Natural killer cell treated with Interleukin-12 subunit alpha and Interleukin-12 subunit beta and Interleukin-15 and Interleukin-18, amount 100 ng/mL, for 72 hours (primary cell): ENCODE measurements at places on chromosomes 11 and 22. TPM values are rescaled to one million over a fixed set of nuclear protein-coding genes. Genes with fewer than 3 reads are reported as not detected.

DNA sequence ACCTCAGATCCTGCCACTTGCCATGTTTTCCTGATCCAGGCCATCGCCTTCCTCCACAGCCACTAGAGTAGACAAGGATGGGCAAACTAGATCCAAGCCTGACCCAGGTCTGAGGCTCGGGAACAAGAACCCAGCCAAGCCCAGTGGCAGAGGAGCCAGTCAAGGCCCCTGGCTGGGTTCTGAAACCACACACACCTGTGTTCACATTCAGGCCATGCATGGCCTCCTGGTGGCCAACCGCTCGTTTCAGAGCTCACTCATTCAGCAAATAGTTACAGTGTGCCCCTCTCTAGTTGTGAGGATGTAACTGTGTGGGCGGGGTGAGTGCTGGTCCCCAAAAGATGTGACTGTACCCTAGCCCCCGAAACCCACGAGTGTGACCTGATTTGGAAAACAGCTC lies 337.6 kb downstream of the CTTN start:
- no peak overlapping the region for H3K4me3 ChIP-seq
- no peaks in the 10 kb centered on the region for H3K36me3 ChIP-seq
- no peak overlapping the region for H3K27ac ChIP-seq

- H3K27me3 ChIP-seq: peaks cover 17% of the 10 kb centered on the region
- H3K36me3 ChIP-seq: no peaks in the 10 kb centered on the region
- no peaks in the 10 kb centered on the region for H3K4me1 ChIP-seq
- no peak overlapping the region for H3K4me3 ChIP-seq
- no peak overlapping the region for H3K27ac ChIP-seq
- DNase-seq: no peak
Observed at GRCh38 chr22:27399161-27399560, 402.4 kb downstream of the MN1 start.

- peaks cover 13% of the 10 kb centered on the region for H3K27me3 ChIP-seq
- DNase-seq: no peak
- no peak overlapping the region for H3K4me3 ChIP-seq
- H3K36me3 ChIP-seq: no peaks in the 10 kb centered on the region
- peaks cover 11% of the 10 kb centered on the region for H3K4me1 ChIP-seq
Observed at GRCh38 chr11:120388261-120388660, 52.0 kb downstream of the ARHGEF12 start.

OR4C3 gene
- not detected for total RNA-seq

GRCh38 chr11:26573896-26574295 lies 1.8 kb upstream of the MUC15 start:
- H3K4me3 ChIP-seq: no peak overlapping the region
- no peaks in the 10 kb centered on the region for H3K27me3 ChIP-seq
- no peak overlapping the region for H3K27ac ChIP-seq
- no peaks in the 10 kb centered on the region for H3K4me1 ChIP-seq

GRCh38 chr11:1906181-1906580 lies 13.3 kb upstream of the TNNT3 start:
- H3K4me3 ChIP-seq: no peak overlapping the region
- no peaks in the 10 kb centered on the region for H3K36me3 ChIP-seq
- no peaks in the 10 kb centered on the region for H3K4me1 ChIP-seq
